ENCODE measurements at places on chromosomes 4 and X.

- DNase-seq = no peak
These were observed 60.8 kb downstream of the NYX start for GRCh38 chrX:41507919-41508318.

DNA sequence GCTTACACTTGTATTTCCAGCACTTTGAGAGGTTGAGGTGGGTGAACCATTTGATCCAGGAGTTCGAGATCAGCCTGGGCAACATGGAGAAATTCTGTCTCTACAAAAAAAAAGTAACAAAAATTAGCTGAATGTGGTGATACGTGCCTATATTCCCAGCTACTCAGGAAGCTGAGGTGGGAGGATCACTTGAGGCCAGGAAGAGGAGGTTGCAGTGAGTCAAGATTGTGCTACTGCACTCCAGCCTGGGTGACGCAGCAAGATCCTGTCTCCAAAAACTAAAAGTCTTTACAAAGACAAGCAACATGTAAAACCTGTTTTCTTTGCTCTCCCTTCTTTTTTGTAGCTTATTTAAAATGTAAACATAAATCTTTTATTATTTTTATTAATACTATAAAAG, 1156.1 kb downstream of the FAT4 start:
- DNase-seq = no peak

DNA sequence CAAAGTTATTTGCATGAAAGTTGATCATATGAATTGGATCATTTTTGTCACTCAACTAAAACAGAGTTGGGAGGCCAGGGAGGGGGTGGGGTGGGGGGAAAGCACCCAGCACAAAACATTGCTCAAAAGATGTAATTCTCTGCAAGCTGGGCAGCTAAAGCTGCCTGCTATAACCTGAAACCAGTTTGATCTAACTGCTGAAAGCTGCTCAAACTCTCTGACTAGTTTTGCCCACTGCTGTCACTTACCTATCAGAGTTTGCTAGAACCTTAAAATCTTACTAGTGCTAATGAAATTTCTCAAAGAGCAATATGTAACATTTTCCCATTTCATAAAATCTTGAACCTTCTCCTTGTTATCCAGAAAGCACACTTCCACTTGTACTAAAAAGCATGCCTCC, 10.4 kb downstream of the CXCL8 start:
- no peak for DNase-seq

GRCh38 chrX:149837639-149838038, 43.3 kb upstream of the MAGEA8 start:
- no peak for DNase-seq

DNA sequence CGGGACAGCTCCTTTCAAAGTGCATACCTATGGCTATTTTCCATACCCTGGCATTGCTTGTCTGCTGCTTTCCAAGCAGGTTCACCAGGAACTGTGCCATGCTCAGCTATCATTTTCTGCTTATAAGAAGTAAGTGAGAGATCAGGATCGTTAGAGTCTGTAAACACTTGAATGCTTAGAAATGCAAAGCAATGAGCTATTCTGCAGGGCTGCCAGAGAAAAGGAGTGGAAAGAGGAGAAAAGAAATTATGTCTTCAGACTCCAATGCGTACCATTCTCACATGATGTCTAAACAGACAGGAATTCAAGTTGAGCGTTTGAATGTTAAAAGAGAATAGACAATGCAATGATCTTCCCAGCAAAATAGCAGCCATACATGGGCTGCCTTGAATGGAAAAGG, 245.5 kb upstream of the SLC7A11 start:
- no peak for DNase-seq

- no peak for DNase-seq
These were observed 35.7 kb upstream of the TBC1D14 start for GRCh38 chr4:6873792-6874461.

Measured in GM12892 (cell line).